IPS-NIHi11 (cell line): ENCODE measurements at places on chromosomes 11 and 22.

- no peak for DNase-seq
Measured at GRCh38 chr22:42222140-42222539, 48.3 kb downstream of the TCF20 start.

GRCh38 chr11:77821349-77821851 lies 456 bp downstream of the AAMDC start:
- DNase-seq = peak; percentile 14

DNA sequence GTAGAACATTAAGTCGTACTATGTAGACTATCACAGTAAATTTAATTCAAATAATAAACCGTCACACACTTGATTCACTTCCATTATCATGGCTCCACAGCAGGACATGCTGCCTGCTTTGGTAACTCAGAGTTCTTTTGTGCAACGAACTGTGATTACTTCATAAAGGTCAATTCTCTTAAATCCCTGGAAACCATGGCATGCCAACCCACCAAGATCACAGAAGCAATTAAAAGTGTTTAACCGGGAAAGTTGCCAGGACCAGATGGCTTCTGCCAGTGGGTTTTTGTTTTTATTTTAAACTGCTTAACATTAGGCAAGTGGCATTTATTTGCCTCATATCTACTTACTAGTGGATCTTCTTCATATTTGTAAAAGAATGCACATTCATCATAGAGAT lies 1162.1 kb downstream of the DLG2 start:
- no peak for DNase-seq

DNA sequence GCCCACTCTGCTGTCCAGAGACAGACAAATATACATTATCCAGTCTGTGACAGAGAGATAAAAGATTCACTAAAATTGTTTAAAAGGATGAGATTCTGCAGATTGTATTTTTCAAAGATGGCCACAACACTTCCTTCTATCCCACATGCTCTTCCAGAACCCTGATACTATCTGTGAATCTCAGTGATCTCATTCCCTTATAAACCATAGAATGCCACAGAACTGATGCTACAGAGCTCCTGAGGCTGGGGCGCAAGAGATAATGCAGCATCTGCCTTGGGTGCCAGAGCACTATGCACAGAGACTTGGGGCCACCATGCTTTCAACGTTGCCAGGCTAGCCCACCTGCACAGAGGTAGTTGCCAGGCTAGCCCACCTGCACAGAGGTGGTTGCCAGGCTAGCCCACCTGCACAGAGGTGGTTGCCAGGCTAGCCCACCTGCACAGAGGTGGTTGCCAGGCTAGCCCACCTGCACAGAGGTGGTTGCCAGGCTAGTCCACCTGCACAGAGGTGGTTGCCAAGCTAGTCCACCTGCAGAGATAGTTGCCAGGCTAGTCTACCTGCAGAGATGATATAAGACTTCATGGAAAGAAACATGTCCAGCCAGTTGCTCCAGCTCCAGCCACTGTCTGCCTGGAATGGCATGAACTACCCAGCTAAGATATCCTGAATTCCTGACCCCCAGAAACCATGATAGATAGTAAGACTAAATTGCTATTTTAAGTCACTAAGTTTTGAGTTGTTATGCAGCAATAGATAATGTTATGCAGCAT lies 17.6 kb upstream of the SEPTIN5 start:
- no peak for DNase-seq

DNA sequence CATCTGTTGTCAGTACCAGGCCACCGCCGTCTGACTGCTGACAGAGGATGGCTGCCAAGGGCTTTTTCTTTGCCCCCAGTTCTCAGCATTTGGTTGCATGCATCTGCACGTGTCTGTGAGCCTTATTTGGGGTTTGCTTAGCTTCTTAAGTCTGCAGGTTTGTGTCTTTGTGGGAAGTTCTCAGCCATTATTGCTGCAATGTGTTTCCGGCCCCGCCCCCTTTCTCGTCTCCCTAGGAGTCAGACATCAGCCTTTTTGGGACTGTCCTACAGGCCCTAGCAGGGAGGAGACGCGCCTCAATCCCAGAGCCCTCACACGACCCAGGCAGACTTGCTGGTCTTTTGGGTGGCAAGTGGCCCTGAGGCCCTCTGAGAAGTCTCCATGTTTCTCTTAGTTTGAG lies 8.0 kb downstream of the MOB2 start:
- no peak for DNase-seq

DNA sequence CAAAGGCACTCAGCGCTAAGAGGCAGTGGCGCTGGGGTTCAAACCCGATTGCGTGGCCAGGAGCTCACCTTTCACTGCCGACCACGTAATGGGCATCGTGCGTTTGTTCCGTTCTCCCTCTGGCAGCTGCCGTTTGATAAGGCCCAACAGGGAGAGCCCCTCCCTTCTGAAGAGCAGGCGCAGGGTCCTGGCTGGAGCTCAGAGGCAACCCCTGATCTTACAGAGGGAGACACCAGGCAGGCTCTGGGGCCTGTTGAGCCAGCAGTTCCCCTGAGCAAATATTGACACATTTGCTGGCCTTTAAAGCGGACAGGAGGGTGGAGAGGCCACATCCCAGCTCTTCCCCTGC lies 11.7 kb upstream of the C1QTNF6 start:
- no peak for DNase-seq

GRCh38 chr11:126115816-126116331 lies 53.2 kb upstream of the CDON start:
- DNase-seq = no peak

DNA sequence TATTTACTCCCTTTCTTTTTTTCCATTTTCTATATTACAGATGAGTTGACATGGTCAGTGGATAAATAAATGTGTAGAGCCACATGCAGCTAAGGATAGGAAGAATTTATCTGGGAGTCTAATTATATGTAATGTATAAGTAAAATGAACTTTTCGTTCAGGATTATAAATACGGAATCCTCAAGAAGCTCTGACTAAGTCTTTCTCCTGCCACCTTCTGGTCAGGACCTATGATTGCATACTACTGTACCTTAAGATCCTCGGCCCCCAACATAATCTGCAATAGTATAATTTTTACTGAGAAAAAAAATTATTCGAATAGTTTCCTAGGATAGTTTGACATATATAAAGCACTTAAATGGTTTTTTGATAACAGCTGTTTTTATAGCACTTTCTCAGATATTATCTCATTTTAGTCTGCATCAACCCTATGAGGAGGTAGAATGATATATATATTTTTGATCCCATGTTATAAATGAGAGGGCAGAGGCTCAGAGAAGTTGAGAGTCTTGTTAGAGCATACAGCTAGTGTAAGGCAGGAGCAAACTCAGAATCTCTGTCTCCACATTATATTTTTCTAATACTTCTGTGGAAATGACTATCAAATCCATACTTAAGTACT lies 36.1 kb downstream of the CCDC90B start:
- DNase-seq = peak; percentile 28
